ENCODE measurements at places on chromosomes 16 and 17. TPM values are rescaled to one million over a fixed set of nuclear protein-coding genes. Genes with fewer than 3 reads are reported as not detected.

KCNH4 gene
- not detected for total RNA-seq

SLC16A13 gene
- total RNA-seq = 2.3 TPM

ACAP1 gene
- 35.1 TPM for total RNA-seq

CRAMP1 gene
- total RNA-seq = 23.0 TPM

WFDC1 gene
- total RNA-seq = 4.2 TPM

C16orf96 gene
- total RNA-seq = not detected

KATNIP gene
- total RNA-seq = 27.9 TPM

EVI2B gene
- total RNA-seq = 54.5 TPM

DNA sequence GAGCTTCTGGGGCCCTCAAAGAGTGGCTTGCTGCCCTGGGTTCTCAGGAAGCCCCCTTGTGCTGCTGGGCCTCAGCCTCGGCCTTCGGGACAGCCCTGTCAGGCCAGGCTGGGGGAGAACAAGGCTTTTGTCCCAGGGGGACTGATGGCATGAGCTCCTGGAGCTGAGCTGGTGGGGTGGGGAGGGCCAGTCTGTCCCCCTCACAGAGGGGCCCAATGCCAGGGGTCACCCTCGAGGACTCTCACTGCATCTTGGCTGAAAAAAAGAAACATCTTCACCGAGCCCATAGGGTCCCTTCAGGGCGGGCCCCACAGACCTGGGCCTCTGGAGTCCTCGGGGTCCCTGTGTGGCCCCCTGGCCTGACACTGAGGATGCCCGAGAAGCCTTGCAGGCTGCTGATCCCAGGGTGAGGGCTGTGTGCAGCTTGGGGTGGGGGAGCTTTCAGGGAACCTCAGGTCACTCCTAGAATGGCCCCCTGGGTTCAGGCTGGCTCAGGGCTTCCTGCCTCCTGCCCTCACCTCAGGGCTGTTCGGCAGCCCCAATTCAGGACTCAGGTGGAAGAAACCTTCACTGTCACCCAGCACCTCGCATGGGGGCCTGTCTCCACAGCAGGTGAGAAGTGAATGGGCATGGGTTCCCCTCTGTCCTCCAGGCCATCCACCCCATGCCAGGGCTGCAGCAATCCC is 90.5 kb downstream of the TNFRSF13B start:
- no peak for DNase-seq

DNA sequence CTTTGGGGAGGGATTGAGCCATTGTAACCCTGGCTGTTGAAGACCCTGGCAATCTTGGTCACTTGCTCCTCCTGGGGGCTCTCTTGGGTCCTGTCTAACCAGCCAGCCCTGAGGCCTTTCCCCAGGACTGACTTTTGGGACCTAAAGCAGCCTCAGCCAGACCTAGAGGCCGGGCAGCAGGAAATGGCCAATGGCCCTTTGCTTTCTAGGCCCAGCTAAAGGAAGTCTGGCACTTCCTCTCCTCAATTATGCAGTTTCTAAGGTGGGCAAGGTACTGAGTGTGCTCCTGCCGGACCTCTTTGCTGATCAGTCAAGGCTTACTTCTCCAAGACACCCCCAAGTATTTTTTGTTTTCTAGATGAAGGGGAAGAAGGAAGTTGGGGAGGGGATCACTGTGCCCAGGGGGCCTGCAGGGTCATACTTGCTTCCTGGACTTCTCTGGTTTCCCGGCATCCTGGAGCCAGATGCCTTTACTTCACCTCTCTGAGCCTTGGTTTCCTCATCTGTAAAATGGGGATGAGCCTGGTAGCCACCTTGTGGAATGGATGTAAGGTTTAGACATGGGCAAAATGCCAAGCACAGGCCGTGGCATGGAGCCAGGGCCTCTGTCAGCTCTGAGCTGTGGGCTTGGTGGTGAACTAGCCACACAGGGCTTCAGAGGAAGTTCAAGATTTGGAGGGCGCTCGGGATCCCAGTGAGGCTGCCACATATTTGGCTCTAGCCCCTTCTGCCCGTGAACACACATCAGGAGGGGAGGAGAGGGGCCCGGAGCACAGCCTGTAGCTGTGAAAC is 8.6 kb downstream of the CX3CL1 start:
- DNase-seq = no peak

DNA sequence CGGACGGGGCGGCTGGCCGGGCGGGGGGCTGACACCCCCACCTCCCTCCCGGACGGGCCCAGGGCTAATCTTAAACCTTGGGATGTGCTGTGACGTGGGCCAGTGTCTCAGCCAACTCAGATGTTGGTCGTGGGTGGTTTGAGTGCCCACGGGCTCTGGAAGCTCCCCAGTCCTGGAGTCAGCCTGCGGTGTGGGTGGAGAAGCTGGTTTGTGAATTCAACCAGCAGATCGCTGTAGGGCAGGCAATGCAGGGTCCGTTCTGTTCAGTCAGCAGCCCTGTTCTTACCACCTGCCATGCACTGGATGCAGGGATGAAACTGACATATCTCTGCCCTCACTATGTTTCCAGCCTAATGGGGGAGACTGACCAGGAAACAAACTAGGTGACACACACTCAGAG is 8.0 kb upstream of the ZNF500 start:
- DNase-seq = no peak

DNA sequence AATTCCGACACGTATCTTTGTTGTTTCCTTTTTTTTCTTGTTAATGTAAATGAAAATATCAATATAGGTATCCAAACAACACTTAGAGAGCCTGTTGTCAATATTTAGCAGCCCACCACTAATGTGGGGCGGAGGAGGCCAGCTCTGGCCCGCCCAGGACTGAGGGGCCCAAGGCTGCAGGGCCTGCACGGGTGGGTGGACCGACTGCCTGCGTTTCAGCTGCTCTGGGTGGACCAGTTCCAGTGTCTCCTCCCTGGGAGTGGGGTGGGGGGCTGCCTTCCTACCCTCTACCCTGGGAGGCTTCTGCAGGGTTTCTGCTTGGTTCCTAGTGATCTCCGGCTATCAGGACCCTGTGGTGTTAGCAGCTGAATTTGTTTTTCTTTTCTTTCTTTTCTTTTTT is 15.9 kb upstream of the ADGRG1 start:
- DNase-seq = peak; percentile 56

DNA sequence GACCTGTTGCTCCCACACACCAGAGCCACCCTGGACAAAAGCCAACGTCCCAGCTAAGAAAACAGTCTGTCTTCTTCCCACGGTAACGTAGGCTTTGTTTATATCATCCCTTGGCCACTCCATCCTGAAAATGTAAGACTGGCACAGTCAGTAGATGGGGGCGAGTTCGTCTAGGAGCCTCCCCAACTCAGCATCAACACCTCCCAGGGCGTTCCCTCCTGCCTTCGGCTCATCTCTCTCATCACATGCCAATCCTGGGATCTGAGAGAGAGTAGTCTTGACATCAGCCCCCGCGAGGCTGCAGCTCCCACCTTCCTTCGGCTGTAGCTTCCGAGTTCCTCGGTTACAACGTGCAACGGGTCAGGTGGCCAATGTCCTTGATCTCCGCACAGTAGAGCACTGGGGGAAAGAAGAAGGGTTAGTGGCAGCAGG is 894 bp downstream of the RNF227 start:
- DNase-seq = no peak

GRCh38 chr16:49596068-49596467 is 222.5 kb downstream of the C16orf78 start:
- DNase-seq = no peak

DNA sequence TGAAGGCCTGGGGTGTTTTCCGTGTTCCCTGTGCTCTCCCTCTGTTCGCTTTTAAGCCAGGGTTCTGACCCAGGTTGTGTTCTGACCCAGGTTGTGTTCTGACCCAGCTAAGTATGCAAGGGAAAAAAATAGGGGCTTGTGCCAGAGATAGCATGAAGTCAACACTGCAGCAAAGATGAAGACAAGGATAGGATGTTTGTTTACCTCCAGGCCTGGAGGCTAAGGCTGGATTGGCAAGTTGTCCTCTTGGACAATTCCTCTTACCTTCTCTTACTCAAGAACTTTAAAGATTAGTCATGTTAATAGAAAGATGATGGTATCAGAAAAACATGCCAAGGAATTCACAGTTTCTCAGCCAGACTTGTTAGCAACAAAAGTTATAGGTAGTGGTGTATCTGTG is 19.4 kb downstream of the LYRM9 start:
- no peak for DNase-seq

GRCh38 chr17:49997773-49998703 is 3.0 kb upstream of the DLX3 start:
- peak; percentile 83 for DNase-seq

- peak; percentile 72 for DNase-seq
Measured at GRCh38 chr16:55370762-55371482, 46.9 kb downstream of the IRX6 start.

DNA sequence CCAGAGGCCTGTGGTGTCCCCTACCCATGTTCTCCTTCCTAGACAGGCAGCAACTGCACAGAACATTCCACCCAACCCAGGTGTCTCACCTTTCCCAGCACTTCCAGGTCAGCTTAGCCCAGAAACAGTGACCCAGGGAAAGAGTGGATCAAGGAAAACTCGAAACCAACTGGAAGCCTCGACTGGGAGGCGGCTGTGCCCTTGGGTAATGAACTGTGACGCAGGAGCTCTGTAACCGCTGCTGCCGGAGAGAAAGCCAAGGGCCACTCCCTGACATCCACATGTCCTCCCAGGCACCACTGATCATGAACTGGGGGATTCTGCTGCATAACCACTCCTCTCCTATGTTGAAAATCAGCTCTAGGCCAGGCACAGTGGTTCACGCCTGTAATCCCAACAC is 34.4 kb downstream of the WDR59 start:
- no peak for DNase-seq

- DNase-seq = peak; percentile 55
Measured at GRCh38 chr16:3591436-3591803, 14.2 kb upstream of the NLRC3 start.

DNA sequence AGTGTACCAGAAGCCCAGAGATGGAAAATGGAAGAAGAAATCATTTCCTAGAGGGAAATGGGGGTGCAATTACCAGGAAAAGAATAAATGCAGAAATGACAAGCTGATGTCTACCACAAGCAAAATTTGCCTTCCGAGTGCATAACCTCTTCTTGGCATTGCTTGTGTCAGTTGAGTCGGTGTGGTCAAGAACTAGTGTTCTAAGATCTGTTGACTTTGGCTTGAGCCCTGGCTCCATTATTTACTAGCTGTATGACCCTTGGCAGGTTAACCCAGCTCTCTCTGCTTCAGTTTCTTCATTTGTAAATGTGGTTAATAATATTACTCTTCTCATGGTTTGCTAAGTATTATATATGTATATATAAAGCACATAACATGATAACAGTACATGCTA is 273.0 kb upstream of the IRX5 start:
- DNase-seq = no peak

DNA sequence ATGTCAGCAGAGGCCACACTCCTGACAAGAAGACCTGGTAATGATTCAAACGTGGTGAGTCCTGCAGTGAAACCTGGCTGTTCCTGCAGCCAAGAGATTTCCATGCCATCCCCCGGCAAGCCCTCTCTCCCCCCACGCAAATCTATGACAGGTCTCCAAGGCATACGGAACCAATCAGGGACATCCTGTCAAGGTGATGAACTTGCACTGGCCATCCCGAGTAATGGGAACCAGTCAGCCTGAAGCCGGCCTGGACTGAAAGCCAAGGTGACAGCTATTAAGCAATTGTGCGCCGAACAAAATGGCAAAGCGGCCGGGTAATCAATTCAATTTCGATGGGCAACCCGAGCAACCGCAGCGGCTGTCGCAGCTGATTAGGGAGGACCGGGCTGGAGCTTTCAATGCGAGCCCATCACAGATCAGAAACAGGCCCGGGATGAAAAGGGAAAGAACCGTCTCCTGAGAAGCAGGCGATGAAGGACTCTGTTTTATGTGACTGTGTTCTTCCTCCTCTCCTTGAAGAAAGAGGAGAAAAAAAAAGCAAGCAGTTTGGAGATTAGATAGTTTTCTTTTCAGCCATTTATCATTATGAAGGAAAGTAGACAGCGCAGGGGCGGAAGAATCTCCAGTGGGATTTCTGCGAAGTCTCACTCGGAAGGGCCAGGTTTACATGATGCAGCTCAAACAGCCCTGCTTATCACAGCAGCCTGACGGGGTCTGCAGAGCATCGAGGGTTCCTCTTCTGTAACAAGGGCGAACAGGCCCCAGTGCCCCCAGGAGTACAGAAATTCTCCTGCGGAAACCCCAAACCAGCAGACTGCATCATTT is 35.2 kb downstream of the TBX4 start:
- DNase-seq = peak; percentile 19

GRCh38 chr17:10114931-10115535 is 83.4 kb downstream of the GAS7 start:
- peak; percentile 91 for DNase-seq

GRCh38 chr17:7241783-7242716 is at the start of gene GABARAP:
GABARAP (minus strand) TSS chr17:7242449; CDS start chr17:7242330, 119 bp downstream.
- peak; percentile 93 for DNase-seq

GRCh38 chr17:73998653-73999645 is 204.5 kb upstream of the RPL38 start:
- peak; percentile 63 for DNase-seq

DNA sequence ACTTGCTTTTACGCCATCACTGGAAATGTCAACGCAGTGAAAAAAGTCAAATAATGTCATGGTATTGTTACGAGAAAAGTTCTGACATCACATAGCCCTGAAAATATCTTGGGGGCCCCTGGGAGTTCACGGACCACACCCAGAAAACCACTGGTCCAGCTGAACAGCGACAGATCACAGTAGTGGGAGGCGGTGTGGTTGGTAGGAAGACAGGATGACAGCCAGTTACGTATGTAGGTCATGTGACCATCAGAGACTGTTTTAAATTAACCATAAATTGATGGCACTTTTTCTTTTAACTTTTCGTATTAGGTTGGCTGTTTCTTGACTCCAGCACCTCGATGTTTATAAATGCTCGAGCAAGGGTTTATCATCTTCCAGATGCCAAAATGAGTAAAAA is 11.9 kb downstream of the ERCC4 start:
- no peak for DNase-seq

DNA sequence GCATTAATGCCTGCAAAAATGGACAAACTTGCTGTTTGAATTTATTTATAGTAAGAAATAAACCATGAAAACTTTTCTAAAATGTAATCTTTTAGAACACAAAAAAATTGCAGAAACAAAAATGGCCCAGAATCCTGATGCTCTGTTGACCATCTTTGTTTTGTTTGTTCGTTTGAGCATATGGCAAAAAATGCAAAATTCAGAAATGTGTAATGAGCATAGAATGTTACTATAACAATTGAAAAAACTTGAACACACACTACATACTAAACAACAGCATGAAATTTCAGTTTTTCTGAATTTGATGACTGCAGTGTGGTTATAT is 1.1 kb upstream of the KPNA2 start:
- DNase-seq = no peak
